Activated naive CD4-positive, alpha-beta T cell treated with anti-CD3 and anti-CD28 coated beads, Interleukin-2, amount 10 ng/mL, durations not matched to agents 7 days and 5 days (primary cell): ENCODE measurements at places on chromosomes 5 and 9.

DNA sequence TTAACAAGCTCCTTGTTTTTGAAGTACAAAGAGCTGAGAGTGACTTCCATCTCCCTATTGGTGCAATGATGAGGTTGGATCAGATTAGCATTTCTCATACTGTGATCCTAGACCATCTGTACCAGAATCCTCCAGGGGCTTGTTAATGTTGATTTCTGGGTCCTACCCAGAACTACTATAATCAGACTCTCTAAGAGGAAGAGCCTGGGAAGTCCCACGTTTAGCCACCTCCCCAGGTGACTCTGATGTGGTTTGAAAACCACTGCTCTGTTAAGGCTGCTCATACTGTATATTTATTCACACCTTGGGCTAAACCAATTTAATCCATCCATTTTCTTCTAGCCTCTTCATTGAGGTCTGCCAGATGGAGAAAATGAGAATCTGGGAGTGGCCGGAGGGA, 49.6 kb upstream of the SMIM32 start:
- no peak for DNase-seq

GRCh38 chr9:89185980-89186379, 7.4 kb upstream of the SHC3 start:
- no peak for DNase-seq

GRCh38 chr5:75286211-75286773, 49.6 kb upstream of the ANKRD31 start:
- DNase-seq, result no peak

- no peak for DNase-seq
These were observed 232.6 kb downstream of the EPB41L4A start for GRCh38 chr5:112186401-112186990.

DNA sequence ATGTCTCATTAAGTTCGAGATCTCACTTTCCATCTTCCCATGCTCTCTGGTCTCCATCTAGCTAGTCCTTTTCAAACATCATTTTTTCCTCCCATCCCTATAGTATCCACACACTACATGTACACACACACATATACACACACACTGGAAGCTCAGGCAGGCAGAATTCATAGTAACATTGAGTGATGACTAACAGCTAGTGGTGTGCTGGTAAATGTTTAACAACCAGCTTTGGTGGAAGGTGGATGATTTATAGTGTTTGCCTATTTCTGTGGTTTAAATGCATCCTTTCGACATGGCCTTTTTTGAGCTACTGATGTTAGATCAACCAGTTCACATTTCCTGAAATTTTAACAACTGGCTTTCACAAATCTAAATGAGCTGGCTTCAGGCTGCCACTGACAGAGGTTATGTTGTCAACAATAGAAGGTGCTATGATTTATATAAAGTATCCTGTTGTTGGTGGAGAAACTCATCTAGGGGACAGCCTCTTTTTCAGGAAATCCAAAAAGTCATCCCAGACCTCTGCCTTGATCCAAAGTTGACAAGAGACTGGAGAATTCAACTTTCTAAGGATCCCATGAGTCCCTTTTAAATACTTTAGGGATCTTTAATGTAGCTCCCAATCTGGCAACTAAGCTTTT, 117.8 kb downstream of the CCDC192 start:
- DNase-seq, result no peak

DNA sequence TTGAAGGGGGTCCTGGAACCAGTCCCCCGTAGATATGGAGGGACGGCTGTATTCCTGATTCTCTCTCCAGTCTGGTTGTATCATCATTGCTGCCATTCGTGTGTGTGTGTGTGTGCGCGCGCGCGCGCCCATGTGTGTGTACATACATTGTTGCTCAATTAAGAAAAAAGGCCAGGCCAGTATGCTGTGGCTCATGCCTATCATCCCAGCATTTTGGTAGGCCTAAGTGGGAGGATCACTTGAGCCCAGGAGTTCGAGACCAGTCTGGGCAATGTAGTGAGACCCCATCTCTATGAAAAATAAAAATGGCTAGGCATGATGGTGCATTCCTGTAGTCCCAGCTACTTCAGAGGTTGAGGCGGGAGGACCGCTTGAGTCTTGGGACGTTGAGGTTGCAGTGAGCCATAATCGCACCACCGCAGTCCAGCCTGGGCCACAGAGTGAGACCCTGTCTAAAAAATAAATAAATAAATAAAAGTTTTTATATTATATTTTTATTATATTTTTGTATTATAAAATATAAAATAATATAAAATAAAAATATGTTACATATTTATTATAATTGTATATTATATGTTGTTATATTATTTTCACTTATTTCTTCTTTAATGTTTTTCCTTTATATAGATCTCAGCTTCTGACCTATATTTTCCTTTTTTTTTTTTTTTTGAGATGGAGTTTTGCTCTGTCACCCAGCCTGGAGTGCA, 53.2 kb downstream of the SPIN1 start:
- no peak for DNase-seq

- DNase-seq, result no peak
These were observed 2.9 kb downstream of the SPTAN1 start for GRCh38 chr9:128555180-128555721.

DNA sequence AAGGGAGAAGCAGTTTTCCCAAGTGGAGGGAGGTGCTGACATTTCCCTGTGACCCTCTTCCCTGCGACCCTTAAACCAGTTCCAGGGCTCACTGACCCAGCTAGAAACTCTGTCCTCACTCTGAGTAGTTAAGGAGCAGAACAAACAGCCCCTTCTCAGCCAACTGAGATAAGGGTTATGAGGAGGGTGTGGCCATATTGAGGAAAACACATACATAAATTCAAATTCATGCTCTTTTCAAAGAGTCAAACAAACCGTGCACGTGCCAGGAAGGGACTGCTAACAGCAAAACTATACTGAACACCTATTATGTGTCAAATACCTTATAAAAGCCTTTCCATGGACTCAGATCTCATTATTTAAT, 4.9 kb upstream of the AKNA start:
- no peak for DNase-seq

- no peak for DNase-seq
These were observed 21.9 kb upstream of the TNFSF15 start for GRCh38 chr9:114827641-114828302.

DNA sequence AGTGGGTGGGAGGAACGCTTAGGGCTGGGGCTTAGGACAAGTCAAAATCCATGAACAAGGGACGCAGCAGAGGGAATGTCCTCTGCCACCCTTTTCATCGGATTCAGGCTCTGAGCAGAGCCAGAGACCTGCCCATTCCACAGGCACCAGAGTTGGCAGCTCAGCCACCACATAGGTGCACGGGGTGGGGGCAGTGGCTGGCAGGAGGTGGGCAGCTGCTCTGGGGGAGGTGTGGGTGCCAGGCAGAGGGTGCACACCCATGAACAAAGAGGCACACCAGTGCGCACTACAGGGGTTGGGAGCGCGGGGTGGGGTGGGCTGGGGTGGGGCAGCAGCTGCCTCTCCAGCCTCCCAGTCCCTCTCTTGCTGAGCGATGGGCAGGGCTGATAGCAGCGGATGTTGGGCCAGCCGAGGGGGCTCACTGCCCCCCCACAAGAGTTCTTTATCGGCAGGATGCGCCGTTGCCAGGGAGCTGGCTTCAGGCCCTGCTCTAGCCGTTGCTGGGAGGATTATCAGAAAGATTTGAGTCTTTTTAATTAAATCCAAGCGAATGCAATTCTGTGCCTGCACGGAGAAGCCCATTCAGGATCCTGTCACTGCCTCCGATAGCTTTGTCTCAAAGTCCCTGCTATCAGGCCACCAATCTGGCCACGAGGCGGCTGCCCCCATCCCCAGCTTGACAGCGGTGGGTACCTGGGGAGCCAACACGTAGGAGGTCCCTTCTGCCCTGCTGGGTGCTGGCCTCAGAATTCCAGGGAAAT, 64.3 kb upstream of the LMX1B start:
- DNase-seq, result no peak

GRCh38 chr5:65767565-65767964, 45.6 kb downstream of the NLN start:
- DNase-seq, result no peak

- DNase-seq, result no peak
These were observed 356.8 kb upstream of the KIF2A start for GRCh38 chr5:61949054-61949678.

GRCh38 chr9:98162613-98163012, 29.8 kb downstream of the CORO2A start:
- no peak for DNase-seq

GRCh38 chr5:36630201-36631145, 24.1 kb downstream of the SLC1A3 start:
- no peak for DNase-seq

DNA sequence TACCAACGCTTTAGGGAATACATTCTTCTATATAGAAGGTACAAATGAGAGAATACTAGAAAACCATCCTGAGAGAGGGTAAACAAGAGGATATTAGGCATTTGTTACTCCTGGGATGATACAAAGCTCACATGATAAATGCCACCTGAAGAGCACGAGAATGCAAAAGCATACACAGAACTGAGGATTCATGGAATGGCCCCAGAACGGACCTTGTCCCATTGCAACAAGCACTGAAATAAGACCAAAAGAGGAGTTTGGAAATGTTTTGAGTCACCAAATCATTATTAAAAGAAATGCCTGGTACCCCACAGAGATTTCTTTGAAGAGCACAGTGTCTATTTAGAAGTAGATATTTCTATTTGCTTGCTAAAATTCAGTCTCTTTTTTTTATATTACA, 173.5 kb downstream of the TTC39B start:
- no peak for DNase-seq

GRCh38 chr9:134320126-134320867, 6.0 kb upstream of the RXRA start:
- DNase-seq, result no peak

DNA sequence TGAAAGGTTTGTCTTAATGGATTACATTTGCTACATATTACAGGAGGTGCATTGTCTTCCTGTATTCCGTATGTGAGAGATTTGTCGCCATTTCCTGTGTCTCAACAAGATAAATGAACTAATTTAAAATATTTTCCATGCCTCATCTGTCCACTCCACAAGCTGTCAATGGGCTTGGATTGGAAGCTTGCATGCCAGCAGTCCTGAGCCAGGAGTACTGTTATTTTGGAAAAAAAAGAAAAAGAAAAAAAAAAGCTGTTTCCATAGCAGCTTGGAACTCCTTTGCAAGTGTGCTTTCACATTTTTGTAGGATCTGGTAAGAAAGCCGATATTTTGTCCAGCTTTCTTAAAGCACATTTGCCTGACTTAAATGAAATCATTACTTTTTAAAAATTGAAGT, 330.8 kb downstream of the KDM4C start:
- no peak for DNase-seq

DNA sequence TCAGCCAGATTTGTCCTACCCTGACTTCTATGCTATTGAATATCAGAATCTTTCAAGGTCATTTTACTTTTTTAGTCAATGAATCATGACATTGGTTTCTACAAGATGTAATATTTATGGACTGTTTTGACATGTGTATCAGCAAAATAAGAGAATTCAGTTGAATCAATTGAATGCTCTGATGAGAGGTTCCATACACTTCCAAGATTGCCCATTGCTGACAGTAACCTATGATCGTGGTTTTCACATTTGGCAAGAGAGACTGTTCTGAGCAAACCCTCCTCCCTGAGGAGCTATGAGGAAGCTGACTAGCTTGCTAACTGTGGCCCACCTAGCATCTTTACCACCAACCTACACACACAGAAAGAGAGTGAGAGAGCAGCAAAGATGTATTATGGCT, 56.7 kb upstream of the FST start:
- DNase-seq, result no peak

- DNase-seq, result no peak
These were observed 17.6 kb upstream of the AIF1L start for GRCh38 chr9:131078427-131079366.

DNA sequence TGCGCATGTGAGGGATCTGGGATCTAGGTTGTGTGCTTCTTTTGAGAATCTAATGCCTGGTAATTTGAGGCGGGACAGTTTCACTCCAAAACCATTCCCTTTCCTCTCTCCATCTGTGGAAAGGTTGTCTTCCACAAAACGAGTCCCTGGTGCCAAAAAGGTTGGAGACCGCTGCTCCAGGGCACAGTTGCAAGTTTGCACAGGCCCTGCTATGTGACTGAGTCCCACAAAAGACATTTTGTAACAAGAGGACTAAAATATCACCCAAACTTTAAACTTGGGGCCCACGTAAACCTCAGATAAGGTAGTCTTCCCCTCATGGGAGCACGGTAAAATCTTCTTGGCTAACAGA, 5.8 kb upstream of the ZNF367 start:
- no peak for DNase-seq

GRCh38 chr5:129653057-129653375, 94.9 kb upstream of the MINAR2 start:
- DNase-seq, result no peak

- peak; percentile 47 for DNase-seq
These were observed 412 bp downstream of the FGF18 start for GRCh38 chr5:171419688-171420430.

DNA sequence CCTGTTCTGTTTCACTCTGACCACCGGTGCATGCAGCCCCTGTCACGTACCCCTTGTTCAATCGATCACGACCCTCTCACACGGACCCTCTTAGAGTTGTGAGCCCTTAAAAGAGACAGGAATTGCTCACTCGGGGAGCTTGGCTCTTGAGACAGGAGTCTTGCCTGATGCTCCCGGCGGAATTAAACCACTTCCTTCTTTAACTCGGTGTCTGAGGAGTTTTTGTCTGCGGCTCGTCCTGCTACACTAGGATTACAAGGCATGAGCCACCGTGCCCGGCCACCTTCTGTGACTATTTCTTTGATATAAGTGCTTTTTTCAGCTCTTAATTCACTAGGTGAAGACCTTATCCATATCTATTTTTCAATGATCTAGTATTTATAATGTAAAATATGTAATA, 167.5 kb downstream of the TTC39B start:
- no peak for DNase-seq

GRCh38 chr5:168886157-168886556, 307.0 kb upstream of the PANK3 start:
- no peak for DNase-seq

DNA sequence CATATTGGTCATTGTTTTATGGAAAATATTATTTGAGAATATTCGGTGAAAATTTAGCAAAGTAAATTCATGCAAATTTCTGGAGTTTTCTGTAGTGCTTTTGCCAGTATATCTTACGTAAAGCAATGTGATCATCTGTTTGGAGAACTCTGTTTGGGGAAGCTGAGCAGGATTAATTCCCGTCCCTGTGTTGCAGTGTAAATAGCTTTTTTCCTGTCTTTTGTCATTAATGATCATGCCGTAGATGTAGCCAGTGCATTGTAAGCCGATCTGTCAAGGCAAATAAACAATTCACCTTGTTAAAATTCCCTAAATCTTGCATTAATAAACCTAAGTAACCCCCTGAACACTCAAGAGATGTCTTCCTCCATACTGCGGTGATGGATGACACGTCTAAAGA, 39.2 kb downstream of the PPIC start:
- DNase-seq, result no peak

DNA sequence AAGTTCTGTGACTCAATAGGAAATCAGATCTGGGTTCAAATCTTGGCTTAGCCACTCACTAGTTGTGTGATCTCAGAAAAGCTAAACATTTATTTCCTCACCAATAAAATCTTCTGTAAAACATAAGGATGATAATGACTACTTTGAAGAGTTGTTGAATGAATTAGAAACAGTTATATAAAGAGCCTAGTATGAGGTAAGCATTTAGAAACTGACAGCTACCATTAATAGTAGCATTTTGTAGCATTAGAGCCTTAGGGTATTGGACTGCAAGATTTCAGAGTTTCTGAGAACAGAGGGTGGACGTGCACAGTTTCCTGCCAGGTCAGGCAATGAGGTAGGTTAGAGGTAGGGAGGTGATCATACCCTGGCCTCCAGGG, 293.2 kb downstream of the CWC27 start:
- no peak for DNase-seq

- DNase-seq, result no peak
These were observed 6.1 kb downstream of the RORB start for GRCh38 chr9:74503219-74503618.

- DNase-seq, result no peak
These were observed 106.5 kb upstream of the PRRC1 start for GRCh38 chr5:127410959-127411358.
